ENCODE measurements at places on chromosomes 13 and 19.

DNA sequence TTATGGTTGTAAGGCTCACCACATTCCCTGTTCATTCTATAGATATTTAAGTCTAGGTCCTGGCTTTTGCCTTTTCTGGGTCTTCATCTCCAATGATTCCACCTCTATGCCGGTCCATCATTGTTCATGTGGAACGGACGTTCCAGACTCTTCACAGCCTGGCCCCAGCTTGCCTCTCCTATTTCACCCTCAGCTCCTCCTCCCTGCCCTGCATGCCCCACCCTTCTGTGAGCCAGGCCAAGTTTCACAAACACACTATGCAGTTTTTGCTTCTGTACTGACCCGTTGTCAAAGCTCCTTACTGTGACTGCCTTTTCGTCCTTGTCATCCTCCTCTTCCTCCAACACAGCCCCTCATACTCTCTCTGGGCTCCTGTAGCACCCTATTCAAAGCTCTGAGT is 31.3 kb downstream of the TEX26 start:
- no peak for DNase-seq

GRCh38 chr13:106493533-106494220 is 41.8 kb downstream of the EFNB2 start:
- DNase-seq: no peak

DNA sequence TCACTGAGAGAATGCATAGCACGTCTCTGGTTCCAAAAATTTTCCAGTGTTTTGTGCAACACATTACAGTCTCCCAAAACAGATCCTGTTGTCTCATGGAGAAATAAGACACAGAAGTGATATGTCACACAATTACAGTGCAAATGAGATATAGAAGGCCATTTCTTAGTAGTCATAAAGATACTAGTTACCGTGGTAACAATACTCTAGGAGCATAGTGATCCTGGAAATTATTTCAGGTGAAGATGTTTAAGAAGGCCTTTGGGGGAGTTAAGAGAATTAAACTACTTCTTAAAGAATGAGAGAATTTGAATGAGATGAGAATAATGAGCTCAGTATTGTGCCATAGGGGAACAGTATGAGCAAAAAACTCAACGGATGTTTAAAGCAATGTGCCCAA is 628.0 kb upstream of the MIR17HG start:
- no peak for DNase-seq

GRCh38 chr13:28301839-28302238 is 163.5 kb downstream of the PAN3 start:
- no peak for DNase-seq

GRCh38 chr13:37806666-37807065 is 62.9 kb downstream of the TRPC4 start:
- no peak for DNase-seq

- DNase-seq: no peak
Measured at GRCh38 chr19:2341244-2341751, 12.8 kb downstream of the SPPL2B start.

DNA sequence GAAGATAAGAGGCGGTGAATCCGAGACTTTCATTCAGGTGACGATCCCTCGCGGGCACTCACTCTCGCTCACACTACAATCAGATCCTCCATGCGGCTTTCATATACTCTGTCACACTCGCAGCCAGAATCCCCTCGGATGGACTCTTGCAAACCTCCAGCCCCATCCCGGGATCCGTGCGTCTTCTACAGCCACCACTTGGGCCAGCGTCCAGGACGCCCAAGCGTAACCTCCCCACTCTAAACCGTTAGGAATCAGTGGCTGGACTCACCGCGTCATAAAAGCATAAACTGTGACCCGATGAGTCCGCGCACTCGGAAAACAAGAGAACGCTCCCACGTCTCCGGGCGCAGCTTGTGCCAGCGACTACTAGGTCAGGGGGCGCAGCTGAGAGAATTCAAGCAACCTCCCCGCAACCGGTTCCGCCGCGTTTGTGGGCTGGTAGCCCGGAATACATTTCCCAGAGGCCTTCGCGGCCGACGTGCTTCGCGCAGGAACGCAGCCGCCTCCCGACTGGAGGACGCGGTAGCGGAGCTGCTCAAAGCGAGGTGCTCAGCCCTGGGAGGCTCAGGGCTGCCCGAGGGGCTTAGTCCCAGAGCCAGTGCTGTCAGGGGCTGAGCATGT is 27.6 kb downstream of the ZNF607 start:
- peak; percentile 68 for DNase-seq

DNA sequence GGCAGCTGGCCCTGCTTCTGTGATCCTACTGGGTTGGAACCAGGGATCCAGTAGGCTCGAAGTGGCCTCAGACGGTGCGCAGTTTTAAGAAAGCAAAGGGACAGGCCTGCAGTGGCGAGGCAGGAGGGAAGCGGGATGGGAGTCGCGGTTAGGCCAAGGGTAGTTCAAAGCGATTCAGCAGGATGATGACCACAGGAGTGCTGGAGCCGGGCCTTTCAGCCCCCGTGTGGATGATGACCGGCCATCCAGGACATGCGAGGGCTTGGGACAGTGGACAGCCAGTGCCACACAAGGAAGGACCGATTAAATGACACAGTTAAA is 854 bp downstream of the RNASEH2B start:
- DNase-seq: no peak

GRCh38 chr13:35216131-35216530 is 260.4 kb downstream of the MAB21L1 start:
- no peak for DNase-seq

DNA sequence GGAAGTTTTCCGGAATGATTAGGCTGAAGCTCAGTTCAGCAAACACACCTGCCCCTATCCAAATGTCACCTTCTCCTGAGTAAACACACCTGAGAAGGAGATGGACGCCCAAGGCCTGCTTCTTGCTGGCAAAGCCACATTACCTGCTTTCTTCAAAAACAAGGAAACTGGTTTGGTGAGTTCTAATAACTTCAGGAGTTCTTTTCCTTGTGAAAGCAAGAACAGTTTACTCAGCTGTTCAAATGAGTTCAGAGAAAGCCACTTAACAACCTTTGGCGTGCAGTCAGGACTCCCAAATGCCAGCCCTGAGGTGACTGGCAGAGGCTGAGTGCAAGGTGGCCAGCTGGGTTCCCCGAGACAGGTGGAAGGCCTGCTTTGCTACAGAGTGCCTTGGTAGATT is 160.5 kb downstream of the STK24 start:
- DNase-seq: no peak

DNA sequence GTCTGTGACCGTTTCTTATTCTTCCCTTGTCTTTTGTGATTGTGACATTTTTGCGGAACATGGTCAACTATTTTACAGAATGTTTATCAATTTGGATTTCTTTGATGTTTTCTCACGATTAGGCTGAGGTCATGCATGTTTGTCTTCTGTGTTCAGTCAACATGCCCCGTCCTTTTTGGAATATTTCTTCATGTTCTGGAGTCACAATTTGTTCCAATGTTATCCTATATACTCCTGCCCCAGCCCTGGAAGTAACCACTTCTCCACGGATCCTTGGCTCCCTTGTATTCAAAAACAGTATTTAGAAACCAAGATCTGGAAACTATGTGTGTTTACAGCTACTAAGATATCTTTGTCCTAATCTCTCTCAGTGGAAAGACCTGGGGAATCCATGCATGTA is 9.6 kb downstream of the CARD8 start:
- DNase-seq: no peak

GRCh38 chr13:19152403-19152802 is 29.2 kb downstream of the TUBA3C start:
- no peak for DNase-seq

DNA sequence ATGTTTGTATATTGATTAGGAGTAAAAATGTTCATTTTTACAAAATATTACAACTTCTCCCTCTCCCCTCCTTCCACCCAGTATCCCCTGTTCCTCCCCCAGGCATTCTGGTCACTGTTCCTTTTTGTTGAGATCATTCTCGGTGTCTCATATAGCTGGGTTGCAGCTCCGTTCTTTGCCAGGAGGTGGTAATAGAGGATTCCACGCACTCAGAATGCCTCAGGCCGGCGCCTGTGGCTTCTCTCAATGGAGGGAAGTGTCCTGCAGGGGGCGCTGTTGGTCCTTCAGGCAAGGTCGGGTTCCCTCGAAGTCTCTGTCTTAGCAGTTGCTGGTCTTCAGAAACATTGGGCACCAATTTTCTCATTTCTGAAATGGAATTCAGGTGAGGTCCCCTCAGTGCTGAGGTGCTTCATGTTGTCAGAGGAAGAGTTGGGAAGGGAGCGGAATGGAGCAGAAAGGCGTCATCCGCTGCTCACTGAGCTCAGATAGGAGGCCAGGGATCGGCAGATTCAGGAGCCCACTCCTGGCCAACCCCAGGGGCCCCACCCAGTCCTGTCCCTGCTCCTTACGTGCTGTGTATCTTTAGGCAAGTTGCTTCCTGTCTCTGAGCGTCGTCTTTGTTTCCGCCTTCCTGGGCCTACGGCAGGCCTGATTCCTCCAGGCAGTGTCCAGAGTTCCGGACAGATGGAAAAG is 10.3 kb upstream of the GARIN5A start:
- peak; percentile 42 for DNase-seq

- DNase-seq: no peak
Measured at GRCh38 chr13:41767801-41768200, 193.1 kb downstream of the VWA8 start.

- no peak for DNase-seq
Measured at GRCh38 chr13:97141564-97142005, 80.5 kb upstream of the MBNL2 start.

- peak; percentile 25 for DNase-seq
Measured at GRCh38 chr19:55486971-55487923, 989 bp upstream of the SSC5D start.

DNA sequence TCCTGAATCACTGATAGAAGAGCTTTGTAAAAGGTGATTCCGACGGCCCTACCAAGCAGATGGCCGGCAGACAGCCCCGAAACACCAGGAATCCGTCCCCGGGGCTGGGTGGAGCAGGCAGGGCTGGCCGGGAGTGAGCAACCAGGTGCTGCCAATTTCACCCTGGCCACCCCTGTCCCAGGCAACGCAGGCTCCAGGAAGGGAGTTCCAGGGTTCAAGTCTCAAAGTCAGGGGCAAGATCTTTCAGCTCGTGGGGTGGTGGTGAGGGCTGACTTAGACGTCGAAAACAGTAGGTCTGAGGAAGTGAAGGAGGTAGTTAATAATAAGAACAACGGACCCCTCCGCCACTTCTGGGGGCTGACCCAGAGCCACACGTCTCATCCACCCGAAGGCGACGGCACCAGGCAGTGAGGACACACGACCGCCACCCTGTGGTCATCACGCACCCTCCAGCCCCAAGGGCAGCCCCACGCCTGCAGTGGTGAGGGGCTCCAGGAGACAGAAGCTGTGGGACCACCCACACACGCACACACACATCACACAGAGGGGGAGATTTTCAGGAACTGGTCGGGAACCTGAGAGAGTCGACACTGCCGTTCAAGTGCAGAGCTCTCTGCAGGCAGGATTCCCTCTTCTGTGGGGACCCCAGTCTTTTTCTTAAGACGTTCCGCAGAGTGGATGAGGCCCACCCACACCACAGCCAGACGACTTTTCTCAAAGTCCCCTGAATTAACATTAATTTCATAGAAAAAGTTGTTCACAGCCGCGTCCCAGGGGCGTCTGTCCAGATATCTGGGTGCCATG is 67.2 kb downstream of the SPACA7 start:
- no peak for DNase-seq

DNA sequence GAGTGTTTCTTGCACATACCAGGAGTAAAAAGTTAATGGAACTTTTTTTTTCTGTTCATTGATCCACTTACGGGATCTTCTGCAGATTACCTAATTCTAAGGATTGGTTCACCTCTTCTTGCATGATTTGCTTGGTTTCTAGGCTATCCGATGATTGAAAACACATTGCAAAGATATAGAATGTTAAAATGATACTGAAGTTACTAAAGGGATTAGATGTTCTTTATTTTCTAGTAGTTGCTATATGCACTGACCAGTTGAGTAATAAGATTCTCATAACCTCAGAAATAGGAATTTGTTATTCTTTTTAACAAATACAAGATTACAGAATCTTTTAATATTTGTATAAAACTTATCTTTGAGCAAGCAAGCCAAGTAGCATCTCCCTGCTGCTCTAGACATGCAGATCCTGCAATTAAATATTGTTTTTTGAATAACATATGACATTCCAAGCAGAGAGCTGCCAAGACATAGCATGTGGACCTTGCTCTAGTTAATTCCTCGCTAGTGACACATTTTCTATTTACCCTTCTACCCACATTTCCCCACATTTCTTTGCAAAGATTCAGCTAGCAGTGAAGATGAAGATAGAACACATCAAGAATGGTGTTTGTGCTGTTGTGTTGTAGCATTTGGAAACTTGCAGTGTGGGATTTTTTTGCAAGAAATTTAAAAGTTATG is 51.7 kb upstream of the RNF113B start:
- no peak for DNase-seq

DNA sequence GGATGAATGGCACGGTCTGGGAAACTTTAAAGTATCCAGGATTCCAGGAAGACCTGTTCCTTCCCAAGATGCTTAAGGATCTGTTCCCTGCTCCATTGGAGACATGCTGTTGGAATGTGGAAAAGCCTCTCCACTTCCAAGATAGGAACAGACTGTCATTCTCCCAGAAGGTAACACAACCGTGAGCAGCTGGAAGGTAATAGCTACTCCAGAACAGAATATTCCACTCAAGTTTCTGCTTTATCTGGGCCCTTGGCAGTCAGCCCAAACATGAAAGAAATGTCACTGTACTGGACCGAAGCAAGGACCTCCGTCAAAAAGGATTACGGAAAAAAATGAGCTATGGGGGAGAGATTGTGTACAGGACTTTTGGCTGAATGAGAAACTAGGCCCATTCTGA is 420.9 kb upstream of the NBEA start:
- no peak for DNase-seq

DNA sequence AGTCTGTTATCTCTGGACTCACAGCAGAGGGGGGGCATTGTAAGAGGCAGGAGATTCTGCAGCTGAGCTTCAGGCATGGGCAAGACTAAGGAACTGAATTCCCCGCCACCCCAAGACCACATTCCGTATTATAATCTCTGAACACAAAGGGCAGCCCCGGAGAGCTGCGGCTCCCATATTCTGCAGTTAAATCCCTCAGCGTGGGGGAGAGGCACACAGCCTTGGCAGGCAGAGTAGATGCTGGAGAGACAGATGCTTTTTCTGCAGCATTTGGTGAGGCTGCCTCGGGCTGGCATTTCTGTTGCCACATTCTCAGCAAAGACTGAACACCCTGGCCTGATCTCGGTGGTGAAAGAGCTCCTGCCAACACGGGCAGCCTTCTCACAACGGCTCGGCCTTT is 12.9 kb downstream of the CHAF1A start:
- DNase-seq: no peak

DNA sequence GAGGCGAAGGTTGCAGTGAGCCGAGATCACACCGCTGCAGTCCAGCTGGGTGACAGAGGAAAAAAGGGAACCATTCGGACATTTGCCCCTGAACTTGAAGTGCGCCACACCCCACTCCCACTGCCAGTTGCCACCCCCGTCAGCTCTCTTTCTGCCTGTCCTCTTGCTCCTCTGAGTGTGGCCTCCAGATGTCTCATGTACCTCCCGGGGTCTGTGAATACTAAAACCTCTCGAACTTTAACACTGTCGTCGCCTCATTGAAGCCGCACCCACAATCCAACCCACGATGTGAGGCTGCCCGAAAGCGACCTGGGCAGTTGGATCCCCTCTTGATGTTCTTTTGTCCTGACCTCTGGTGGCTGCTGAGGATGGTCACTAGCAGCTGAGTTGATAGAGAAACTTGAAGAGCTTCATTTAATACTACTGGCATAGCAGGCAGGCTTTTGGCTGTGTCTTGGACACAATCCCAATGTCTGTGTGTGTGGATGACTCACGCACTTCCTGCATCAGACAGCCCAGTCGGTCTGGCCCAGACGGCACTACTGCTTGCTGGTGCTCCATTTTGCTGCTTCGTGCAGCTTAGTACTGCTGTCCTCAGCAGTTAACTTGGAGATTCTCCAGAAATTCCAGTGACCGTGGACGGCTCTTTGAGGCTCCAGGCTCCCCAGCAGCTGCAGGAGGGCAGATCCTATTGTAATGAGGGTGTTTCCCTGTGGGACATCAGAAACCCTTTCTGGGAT is 4.2 kb downstream of the FPR3 start:
- DNase-seq: no peak
